ENCODE measurements at places on chromosomes 5 and 9.

GRCh38 chr5:90680921-90681563 is 122.4 kb downstream of the ADGRV1 start:
- DNase-seq: no peak

- no peak for DNase-seq
Measured at GRCh38 chr9:129247285-129248153, 69.5 kb upstream of the IER5L start.

GRCh38 chr9:73200694-73201452 is 49.2 kb downstream of the ANXA1 start:
- DNase-seq: no peak

GRCh38 chr5:174324680-174325079 is 279.2 kb downstream of the NSG2 start:
- DNase-seq: no peak

DNA sequence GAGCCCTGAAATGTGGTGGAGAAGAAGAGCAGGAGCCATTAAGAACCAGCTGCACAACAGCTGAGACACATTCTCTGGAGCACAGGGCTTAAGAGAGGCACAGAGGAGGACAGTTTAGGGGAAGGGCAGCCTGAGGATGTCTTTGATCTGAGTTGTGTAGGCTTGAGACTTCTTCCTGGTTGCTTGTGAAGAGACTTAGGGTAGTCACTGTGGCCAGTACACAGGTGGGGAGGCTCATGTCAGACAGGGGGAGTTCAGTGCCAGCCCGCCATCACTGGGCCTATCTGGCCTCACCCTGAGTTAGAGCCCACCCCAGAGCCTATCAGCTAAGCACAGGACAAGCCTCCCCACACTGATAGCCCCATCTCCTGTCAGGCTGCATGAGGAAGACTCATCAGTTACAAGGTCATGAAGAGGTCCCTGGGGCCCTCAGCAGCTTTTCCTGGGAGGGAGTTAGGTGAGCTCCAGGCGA is 19.8 kb downstream of the SLC22A4 start:
- no peak for DNase-seq

- peak; percentile 54 for DNase-seq
Measured at GRCh38 chr5:27876071-27876470, 837.7 kb upstream of the CDH9 start.

DNA sequence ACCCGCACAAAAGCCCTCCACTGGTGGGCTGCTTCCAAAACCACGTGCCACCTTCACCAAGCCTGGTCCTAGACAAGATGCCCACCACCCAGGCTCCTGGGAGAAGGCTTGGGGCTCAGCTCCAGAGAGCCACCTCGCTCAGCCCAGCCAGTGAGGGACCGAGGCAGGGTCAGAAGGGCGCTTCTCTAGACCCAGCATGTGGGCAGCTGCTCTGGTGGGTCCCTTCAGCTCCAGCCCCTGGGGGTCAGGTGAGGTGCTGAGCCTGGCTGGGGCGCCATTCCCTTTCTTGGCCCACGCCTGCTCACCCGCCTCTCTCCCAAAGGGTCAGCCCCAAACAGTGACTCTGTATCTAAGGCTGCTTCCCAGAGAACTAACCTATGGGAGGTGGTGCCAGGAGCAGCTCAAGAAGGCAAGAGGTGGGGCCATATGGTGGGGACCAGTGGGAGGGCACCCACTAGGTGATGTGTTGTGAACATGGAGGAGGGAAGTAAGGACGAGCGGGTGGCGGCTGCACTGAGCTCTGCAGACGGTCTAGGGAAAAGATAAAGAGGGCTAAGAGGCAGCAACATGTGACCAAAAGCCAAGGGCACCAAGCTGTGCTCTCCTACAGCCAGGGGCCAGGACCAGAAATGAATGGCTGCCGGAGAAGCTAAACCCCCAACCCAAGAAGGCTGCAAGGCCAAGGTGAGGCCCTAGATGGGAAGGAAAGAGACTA is 79.3 kb downstream of the CAMSAP1 start:
- DNase-seq: no peak

DNA sequence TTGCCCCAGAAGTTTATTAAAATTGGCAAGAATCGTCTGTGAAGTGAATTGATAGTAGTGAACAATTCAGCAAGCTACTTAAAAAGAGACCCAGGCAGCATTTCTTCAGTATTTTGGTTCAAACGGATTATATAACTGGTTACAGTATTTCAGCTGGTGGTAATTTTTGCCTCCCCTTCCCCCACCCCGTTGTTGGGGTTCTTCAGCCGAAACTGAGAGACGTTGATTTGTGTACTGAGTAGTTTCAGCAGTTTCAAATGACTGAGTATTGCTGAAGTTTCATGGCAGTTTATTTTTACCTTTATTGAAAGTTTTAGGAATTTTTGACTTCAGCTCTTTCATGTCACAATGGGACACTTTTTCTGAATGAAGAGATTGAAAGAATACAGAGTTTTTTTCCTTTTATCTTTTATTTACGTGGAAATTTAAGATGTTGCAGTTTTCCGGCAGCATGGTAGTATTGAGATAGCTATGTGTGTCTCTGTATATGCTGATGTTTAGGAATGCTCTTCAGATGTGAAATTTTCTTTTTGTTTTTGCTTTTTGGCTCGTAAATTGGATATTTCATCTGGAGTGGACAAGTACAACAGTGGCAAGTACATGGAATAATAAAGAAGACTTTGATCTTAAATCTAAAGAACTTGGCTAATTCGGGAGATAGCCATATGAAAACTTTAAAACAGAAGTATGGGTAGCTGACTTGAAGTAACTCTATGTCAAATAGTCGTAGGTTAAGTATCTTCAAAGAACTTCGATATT is 1.9 kb downstream of the GPBP1 start:
- DNase-seq: no peak

- DNase-seq: no peak
Measured at GRCh38 chr9:109981091-109981490, 201.1 kb downstream of the PALM2AKAP2 start.
